GM04504 (cell line): ENCODE measurements at places on chromosomes 1 and 21.

DNA sequence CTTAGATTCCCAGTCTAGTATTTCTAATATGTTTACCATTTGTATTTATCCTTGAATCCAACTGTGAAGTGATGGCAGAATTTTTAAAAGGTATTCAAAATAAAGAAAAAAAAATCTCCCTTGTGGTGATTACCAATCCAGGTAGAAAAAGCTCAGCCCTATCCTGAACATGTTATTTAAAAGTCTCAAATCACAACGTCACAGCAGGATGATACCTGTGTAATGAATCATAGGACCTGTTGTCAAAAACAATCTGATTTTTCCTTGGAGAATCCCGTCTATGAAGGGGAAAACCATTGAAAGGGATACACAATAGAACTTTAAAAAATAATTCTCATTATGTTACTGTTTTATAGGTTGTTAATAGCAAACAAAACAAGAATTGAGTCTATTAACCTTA is 76.9 kb upstream of the LBR start:
- no peak for DNase-seq

DNA sequence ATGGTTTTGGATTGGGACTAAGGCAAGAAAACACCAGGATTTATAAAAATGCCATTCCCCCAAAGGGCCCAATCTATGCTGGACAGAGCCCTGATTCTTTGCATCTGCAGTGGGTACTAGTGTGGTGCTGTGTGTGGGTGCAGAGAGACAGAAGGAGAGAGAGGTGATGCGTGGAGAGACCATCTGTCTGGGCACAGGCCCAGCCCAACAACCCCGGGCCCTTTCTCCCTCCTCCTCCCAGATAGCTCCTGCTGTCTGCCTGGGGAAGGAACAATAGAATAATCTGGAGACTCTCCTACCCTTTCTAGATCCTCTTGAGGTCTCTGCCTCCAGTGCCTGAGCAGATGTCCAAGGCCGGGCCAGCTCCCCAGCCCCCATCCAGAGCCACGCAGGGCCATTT is 15.1 kb downstream of the KIAA1614 start:
- no peak for DNase-seq

GRCh38 chr1:31905093-31905509 is 33.1 kb downstream of the PTP4A2 start:
- no peak for DNase-seq

- no peak for DNase-seq
These were observed 51.9 kb upstream of the EDN2 start for GRCh38 chr1:41536361-41536802.

- no peak for DNase-seq
These were observed 31.9 kb upstream of the SLC19A2 start for GRCh38 chr1:169517558-169518186.
